ENCODE measurements at places on chromosomes 2 and 18.

- no peak for ATAC-seq
Observed at GRCh38 chr2:84278386-84278785, 180.7 kb downstream of the SUCLG1 start.

DNA sequence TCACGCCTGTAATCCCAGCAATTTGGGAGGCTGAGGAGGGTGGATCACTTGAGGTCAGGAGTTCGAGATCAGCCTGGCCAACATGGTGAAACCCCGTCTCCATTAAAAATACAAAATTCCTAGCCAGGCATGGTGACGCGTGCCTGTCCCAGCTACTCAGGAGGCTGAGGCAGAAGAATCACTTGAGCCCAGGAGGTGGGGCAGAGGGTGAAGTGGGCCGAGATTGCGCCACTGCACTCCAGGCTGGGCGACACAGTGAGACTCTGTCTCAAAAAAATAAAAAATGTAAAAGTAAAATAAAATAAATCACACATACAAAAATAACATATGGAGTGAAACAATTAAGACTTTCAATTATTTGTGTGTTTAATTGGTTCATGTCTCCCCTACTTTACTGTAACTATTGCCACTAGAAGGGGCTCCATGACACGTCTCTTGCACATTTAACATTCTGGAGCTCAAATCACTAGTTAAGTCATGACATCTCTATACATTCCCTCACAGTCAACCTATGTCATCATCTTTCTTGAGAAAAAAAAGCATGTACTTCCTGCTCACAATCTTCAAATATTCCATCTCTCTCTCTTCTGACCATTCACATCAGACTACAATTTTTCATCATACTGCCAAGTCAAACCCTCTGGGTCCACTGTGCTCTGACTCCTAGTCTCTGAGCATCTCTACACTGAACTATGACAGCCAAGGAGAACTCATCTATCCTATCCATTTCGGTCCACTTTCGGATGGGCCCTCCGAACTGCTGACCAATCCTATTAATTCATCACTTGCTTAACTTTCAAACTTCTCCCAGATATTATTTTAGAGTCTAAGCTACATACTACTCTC, 6.7 kb downstream of the GFPT1 start:
- ATAC-seq: no peak

GRCh38 chr2:53490659-53491058, 276.9 kb upstream of the CHAC2 start:
- peak; percentile 68 for ATAC-seq

- ATAC-seq: no peak
Observed at GRCh38 chr2:215361876-215362561, 50.2 kb downstream of the ATIC start.

GRCh38 chr2:86433137-86433536, 8.0 kb upstream of the KDM3A start:
- ATAC-seq: no peak

- ATAC-seq: no peak
Observed at GRCh38 chr18:66813138-66813537, 209.2 kb upstream of the CDH19 start.

- no peak for ATAC-seq
Observed at GRCh38 chr2:169721016-169721415, 12.6 kb upstream of the KLHL23 start.

- ATAC-seq: no peak
Observed at GRCh38 chr2:114083717-114084387, 194.0 kb downstream of the ACTR3 start.

GRCh38 chr2:178247250-178247649, 52.9 kb downstream of the OSBPL6 start:
- ATAC-seq: no peak

GRCh38 chr2:71603311-71603811, 150.0 kb downstream of the DYSF start:
- no peak for ATAC-seq

DNA sequence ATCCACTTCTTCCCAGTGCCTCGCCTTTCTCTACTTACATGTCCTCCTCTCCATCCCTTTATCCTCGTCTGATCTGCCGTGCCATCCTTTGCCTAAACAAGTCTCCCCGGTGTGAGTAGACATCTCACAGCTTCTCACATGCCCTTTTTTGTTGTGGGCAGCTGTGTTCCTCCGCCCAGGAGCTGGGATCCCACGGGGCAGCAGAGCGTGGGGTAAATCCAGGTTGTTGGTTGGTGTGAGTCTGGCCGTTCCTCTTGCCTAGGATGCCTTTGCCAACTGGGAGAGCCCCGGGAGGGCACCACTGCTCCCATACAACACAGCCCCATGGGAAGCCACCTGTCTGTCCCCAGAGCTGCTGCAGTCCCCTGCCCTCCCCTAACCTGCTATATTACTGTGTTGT, 22.4 kb downstream of the SLC30A3 start:
- no peak for ATAC-seq

DNA sequence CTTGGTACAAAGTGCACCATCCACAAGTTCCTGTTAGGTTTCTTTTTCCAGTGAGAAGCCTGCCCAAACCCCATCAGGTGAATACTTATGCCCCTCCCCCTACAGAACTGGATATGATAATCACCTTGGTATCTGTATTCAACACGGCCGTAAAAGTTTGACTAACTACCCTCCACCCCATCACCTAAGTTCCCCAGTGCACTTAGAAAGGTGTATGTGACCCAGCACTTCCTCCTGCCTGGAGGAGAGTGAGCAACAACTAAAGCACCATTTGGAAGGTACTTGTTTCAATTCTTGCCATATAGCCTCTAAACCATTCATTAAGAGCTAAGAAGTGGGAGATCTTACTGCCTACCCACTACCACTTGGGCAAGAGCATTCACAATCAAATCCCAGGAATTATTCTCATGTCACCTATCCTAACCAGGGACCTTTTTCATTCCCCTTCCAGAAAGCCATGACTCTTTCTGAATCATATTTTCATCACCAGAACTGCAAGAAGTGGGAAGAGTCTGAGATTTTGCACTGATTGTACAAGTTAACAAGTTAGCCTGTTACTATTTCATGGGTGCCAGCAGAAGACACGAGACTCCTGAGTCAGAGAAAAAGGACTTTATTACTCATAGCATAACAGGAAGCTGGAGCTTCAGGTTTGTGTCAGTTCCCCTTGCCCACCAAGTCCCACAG, 53.5 kb upstream of the NDUFV2 start:
- peak; percentile 79 for ATAC-seq

- no peak for ATAC-seq
Observed at GRCh38 chr2:180413336-180413735, 406.2 kb upstream of the CWC22 start.

DNA sequence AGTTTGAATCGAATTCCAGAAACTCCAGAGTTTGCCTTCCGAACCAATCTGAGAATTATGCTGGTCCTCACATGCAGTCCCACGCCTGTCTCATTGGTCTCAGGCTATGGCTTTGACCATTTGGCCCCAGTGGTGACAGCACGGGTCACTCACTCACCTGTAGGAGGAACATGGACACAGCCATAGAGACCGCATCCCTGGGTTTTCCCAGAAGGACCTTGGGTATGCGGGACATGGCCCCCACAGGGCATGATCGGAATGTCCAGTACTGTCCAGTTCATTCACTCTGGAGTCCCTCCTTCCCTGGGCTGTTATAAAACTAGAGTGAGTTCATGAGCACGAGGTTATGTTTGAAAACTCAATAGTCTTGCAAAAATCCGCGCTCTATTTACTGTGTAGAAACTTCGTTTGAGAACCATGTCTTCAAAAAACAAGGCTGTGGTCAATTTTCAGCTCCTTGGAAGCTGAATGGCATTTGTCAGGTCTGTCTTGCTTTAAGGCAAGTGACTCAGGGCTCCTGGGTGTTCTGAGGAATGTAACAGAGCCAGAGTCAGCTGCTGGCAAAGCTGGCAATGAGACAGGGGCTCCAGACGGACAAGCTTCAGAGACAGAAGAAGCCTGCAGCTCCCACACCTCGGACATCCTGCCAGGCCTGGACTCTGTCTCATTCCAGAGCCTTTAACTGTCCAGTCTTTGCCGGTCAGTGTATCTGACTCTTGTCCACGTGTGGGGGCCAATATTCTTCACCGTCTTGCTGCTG, 86.7 kb upstream of the TMEM18 start:
- ATAC-seq: no peak

GRCh38 chr2:131030478-131030971, 62.7 kb downstream of the FAM168B start:
- ATAC-seq: no peak

- no peak for ATAC-seq
Observed at GRCh38 chr18:57447154-57447621, 12.0 kb downstream of the ONECUT2 start.

- no peak for ATAC-seq
Observed at GRCh38 chr18:52216666-52217065, 123.3 kb upstream of the DCC start.

DNA sequence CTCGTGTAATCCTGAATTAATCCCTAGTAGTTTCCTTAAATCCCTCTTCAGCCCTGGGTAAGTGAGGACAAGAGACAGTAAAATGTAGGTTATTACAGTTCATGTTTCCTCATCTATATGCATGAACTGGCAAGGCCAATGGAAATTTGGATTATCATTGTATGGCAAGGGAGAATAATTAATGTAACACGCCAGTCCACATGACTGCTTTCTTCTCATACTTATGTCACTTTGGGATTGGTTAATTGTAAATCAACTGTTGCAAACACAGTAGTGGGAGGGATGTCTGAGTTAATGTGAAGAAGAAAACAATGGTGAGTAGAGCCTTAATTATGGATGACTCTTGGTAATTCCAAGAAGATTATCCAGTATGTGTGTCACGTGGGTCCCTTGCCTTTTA, 1.7 kb upstream of the SERPINB7 start:
- ATAC-seq: peak; percentile 56

DNA sequence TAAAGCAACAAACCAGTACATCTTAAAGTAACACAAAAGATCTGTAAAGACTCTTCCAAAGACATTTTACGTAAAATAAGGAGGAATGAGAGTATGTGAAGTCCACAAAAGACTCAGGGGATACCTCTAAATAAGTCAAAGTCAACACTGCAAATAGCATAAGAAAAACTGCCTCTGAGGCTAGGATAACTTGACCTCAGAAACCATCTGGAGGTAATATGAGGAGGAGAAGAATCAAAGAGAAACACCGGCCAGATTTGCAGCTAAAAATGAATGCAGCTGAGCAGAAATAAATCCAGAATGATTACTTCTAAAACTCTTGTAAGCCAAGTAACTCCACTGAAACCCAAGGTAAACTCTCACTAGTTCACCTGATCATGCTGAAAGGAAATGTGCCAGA, 52.2 kb upstream of the ERMN start:
- ATAC-seq: no peak

GRCh38 chr2:44010266-44010665, 14.5 kb upstream of the LRPPRC start:
- no peak for ATAC-seq

DNA sequence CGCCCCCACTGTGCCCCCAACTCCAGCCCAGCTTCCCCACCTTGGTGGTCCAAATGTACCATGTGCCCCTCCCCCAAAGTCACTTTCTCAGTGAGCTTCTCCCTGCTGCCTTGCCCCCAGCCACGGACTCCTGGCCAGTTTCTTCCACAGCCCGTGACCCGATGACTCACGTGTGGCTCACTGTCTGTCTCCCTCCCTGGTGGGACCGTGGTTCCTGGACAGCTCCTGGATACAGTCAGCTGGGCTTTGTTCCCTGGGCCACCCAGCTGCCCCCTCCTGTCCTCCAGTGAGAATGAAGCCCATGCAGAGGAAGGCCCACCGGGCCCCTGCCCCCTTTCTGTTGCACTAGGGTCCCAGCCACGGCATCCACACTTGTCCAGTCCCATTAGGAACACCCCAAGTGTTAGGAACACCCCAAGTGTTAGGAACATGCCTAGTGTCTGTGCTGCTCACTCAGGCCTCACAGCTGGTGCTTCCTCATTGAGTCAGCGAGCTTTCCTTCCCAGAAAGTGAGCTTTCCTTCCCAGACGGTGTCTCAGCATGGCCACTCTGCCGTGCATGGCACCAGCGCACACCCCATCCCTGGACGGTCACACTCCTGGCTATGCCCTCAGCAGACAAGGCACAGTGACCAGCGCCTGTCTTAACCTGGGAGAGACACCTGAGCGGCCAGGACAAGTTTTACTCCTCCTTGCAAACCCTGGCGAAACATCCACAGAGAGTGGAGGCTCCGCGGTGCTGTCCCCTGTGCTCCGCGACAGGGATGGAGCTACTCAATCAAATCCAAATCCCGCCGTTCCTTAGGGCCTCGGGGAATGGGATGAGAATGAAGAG, 44.8 kb upstream of the CTDP1 start:
- no peak for ATAC-seq

- ATAC-seq: no peak
Observed at GRCh38 chr2:167411367-167411766, 523.1 kb downstream of the XIRP2 start.

DNA sequence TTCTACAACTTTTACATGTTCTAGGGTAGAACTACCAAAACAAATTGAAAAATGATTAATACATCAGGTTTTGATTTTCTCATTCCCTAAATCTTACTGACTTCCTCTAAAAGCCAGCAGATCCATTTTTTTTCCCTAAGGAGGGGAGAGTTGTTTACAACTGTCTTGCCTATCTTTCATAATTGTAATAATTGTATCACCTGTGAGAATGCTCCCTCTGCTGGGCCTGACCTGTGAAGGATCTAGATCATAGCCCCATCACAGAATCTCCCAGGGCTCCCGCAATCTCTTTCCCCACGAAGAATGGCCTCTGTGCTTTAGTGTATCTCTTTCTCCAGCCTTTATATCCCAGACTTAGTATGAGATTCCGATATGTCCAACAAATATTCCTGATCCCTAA, 9.1 kb downstream of the LOXL3 start:
- ATAC-seq: no peak

- no peak for ATAC-seq
Observed at GRCh38 chr18:36633961-36634412, 194.8 kb downstream of the TPGS2 start.

DNA sequence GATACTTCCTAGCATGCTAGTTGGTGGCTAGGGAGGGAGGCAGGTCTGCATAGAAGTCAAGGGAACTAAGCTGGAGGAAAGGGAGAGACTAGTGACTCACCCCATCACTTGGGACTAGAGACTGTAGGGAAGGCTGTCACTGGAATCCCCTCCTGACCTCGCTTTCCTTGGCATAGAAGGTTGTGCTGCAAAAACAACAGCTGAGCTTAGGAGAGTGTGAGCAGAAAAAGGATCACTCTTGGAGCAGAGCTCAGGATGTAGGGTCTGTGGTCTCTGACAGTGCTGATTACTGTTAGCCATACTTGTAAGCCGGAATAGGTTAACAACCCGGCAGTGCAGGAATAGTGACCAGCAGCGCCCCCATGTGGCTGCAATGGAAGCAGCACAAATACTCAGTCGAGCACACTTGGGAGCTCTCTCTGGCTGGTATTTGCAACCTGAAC, 66.9 kb upstream of the SMAD2 start:
- no peak for ATAC-seq

DNA sequence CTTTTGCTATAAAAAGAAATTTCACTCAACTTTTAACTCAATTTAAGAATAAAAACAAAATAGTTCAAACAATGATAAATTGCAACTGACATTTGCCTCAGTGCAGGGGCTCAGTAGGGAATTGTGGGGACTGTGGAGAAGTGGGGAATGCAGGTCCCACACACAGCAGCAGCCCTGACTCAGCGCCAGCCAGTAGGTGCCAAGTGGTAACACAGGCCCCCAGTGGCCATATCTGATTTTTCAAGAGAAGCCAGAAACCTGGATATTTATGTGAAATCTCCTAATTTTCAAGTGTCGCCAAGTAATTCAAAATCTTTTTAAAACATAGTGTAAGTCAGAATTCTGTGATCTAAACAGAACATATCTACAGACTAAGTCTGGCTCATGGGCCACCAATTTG, 186.3 kb downstream of the EN1 start:
- no peak for ATAC-seq

Data from esophagus mucosa (tissue), 1 donor.